Activated CD4-positive, alpha-beta T cell treated with anti-CD3 and anti-CD28 coated beads, Interleukin-2, amount 10 ng/mL, durations not matched to agents 24 days and 14 days (primary cell): ENCODE measurements at places on chromosomes 11 and 22. TPM values are rescaled to one million over a fixed set of nuclear protein-coding genes. Genes with fewer than 3 reads are reported as not detected.
A peak's percentile ranks its signal among the peaks of the same experiment; 100 is the strongest.

GRCh38 chr22:30556388-30556787 is 9.8 kb upstream of the SEC14L6 start:
- DNase-seq = no peak

CYP2D6 gene
- 3.8 and 4.5 TPM in 2 replicates for total RNA-seq

SLC1A2 gene
- not detected in 2 replicates for total RNA-seq

GRCh38 chr11:114678125-114679036 is at the start of gene NXPE2:
Gene NXPE2, plus strand, starts transcription at chr11:114678527. Its CDS starts 49 bp downstream, at chr11:114678576.
- DNase-seq = no peak

DNA sequence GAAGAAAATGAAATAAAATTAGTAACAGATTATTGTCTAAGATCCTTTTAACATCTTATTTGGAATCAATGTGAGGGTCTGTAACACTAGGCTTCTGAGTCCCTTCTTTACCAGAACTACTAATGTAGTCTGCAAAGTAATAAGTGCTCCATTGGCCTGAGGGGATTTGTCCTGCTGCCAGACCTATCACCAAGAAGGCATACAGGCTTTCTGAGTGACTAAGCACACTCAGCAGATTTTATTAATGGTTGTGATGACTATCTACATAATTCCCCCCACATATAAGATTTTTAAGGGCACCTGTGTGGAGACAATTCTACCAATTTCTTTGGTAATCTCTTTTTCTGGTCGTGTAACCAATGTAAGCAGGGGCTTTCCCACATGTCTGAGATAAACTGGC is 365.0 kb upstream of the FAT3 start:
- DNase-seq = no peak

DNA sequence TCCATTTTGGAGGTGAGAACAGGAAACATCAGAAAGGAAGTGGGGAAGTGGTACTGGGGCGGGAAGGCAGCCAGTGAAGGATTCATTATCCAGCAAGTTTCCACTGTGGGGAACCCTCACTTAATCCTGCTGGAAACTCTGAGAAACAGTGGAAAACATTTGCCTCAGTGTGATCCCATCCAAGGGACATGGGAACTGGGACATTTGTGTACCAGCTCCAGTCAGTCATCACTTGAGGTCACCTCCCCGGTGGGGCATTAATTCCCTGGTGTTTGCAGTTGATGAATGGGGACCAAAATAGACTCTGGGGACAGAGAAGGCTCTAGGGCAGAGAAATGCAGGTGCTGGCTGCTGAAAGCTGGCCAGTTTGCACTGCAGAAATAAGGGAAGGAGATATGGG is 599.9 kb downstream of the BUD13 start:
- DNase-seq = no peak

GRCh38 chr11:65433657-65434056 is 11.1 kb downstream of the NEAT1 start:
- DNase-seq = no peak

DNA sequence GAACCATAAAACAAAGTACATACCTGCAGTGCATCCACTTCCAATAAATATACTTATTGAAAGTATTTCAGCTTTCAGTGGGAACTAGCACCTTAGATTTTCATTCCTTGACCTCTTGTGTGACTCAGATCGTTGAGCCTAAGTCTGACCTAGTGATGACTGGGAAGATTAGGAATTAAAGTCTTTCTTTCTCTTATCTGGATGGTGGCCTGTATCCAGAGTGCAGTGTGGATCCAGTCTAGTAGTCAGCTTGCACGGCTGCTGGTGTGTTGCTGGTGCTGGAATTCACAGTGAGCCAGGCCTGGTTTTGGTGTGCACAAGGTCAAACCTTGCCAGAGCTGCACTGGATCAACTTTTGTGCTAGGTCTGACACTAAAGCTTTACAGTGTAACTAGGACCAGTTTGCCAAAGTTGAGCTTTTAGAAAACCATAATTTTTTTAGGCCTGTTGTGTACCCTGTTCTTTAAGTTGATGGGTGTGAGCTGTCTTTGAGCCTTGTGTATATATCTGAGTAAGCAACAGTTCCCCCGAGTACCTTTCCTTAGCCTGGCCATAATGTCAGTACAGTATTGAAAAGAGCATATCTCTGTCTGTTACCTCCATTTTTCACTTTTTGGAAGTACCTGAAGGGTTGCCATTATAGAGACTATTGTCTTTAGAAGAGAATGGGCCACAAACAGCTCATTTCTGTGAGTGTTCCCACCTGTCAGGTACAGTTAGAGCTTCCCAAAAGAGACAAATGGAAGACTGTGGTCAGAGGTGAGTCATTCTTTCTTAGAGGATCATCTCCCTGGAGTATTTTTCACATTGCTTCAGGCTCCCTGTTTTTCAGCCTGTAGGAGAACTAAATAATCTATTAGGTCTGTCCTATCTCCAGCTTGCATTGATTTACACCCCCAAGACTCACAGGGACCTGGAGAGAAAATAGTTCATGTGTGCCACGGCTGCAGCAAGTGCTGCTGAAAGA is 89.8 kb downstream of the ALX4 start:
- DNase-seq = no peak

DNA sequence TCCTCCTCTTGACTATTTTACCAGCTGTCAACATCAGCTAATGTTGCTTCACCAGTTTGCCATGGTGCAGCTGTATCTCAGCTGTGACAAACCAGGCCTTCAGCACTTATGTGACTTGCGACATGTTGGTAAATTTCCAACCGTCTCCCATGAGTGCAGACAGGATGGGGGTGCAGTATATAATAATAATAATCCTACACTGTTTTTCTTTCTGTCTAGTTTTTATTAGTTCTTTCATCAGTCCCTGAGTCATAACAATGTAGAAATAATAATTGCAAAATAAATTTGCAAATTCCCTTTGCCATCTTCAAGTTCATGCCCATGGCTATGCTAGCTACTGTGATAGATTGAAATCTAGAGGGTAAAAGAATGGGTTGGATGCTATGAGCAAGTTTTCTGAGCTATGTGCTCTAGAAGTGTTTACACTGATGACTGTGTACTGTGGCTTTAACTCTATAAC is 4.9 kb downstream of the MMP13 start:
- DNase-seq = no peak

B3GAT1 gene
- 0.16 and 0.28 TPM in 2 replicates for total RNA-seq

DNA sequence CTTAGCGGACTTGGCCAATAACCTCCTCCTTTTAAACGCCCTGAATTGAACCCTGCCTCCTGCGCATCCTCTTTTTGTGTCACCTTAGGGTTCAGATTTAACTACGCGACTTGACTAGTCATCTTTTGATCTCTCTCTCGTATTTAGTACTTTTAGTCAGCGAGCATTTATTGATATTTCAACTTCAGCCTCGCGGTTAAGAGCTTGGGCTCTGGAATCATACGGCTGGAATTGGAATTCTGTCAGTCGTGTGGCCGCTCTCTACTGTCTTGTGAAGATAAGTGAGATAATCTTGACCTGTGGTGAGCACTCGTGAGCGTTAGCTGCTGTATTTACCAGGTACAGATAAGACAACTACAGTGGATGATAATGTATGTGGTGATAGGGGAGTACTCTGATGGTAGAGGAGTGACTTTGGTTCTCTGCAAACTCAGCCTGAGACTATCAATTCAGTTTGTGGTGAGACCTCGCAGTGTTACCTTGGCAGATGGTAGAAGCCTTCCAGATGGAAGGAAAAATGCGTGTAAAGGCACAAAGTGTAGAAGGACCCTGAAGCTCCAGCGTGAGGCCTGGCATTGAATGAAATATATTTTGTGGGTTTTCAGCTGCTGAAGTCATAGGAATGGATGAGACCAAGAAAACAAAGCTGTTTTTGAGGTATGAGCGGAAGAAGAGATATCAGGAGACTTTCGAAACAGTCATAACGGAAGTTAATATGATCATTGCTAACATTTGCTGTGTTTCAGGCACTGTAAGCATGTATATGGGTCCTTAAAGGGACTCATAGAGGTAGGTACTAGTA is 682 bp downstream of the ATM start:
- DNase-seq = peak; percentile 85

GRCh38 chr11:1854949-1855885 is 2.3 kb downstream of the LSP1 start:
- peak; percentile 76 for DNase-seq

DNA sequence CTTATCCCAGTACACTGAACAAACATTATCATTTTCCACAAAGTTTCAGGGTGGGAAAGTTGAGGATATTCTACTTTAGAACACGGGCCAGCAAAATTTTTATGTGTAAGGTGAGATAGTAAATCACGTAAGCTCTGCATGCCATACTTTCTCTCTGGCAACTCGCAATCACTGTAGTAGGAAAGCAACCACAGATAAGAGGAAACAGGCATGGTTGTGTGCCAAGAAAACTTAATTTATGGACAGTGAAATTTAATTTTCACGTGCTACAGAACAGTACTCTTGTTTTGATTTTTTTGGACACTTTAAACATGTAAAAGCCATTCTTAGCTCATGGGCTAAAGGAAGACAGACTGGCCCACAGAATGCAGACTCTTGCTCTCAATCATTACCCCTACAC is 82.5 kb downstream of the LARGE1 start:
- no peak for DNase-seq

GRCh38 chr11:117903505-117904382 is 25.5 kb downstream of the TMPRSS13 start:
- no peak for DNase-seq

- no peak for DNase-seq
Observed at GRCh38 chr11:10044618-10045017, 249.4 kb downstream of the SBF2 start.

GGTLC3 gene
- total RNA-seq = not detected in 2 replicates

OR8B4 gene
- total RNA-seq = not detected in 2 replicates

GRCh38 chr11:34840736-34841386 is 75.3 kb downstream of the APIP start:
- peak; percentile 69 for DNase-seq

APOBEC3H gene
- 5.8 and 7.6 TPM in 2 replicates for total RNA-seq
